ENCODE measurements at places on chromosomes 2 and 18.

DNA sequence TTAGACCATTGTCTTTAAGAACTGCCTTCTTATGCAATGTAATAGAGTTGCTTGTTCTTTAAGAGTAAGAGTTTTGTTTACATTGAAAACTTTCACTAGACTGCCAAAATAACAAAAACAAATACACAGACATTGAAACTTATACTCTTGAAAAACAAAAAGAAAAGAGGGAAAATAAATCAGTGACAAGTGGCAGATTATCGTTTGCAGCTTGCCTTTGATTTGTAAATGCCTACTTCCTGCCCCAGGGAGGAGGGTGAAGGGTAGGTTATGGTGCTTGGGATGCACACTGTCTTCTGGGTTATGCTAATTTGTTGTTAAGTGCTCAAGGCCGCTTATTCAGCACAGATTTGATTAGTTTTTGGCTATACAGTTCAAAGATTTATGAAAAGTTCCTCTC is 198.7 kb downstream of the TGIF1 start:
- DNase-seq, result no peak

GRCh38 chr2:31302940-31303563 is 69.1 kb downstream of the EHD3 start:
- no peak for DNase-seq

DNA sequence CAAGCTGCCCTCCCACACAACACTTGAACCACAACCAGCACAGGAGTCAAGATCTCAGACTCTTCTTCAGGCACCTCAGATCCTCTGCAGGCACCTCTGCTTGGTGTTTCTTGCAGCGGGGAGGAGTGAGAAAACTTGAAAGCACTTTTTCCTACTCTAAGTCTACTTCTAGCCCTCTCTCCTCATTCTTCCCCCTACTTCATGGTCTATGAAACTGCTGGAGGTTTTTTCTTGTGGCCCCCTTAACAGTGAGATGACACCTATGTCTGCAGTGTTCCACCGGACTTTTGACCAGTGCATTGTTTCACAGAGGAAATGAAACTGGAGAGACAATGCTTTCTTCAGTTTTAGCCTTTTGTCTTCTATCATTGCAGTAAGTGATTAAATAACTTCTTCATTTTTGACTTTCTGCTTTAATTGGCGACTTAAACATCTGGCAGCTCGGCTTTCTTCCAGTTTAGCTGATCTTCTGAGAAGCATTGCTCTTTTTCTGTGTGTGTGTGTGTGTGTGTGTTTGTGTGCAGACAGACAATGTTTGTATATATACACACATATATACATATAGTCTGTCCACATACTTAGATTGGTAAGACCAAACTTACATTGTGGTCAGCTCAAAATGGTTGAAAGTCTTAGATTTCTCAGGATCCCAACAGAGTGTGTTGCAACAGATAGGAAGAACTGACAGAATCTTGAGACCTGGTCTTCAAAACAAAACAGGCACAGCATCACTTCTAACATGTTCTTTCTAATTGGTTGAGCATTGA is 1474.0 kb upstream of the TMEFF2 start:
- no peak for DNase-seq

DNA sequence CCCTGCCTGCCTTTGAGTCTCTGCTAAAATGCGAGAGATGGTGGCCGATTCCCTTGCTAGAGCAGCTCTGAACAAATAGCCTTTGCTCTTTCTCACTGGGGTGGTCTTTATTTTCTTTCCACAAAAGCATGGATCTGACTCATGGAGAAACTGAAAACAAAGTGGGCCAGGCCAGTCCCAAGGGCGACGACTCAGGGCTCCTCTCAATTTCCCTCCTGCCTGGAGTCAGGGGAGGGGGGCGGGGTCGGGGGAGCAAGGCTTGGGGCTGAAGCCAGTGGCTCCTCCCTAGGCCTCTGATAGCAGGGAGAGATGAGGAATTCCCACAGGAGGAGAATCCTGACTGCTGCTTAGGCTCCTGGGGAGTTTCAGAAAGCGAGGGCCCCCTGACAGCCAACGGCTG is 17.1 kb upstream of the IL1R2 start:
- no peak for DNase-seq

GRCh38 chr2:139992711-139993345 is 1212.6 kb upstream of the NXPH2 start:
- no peak for DNase-seq

DNA sequence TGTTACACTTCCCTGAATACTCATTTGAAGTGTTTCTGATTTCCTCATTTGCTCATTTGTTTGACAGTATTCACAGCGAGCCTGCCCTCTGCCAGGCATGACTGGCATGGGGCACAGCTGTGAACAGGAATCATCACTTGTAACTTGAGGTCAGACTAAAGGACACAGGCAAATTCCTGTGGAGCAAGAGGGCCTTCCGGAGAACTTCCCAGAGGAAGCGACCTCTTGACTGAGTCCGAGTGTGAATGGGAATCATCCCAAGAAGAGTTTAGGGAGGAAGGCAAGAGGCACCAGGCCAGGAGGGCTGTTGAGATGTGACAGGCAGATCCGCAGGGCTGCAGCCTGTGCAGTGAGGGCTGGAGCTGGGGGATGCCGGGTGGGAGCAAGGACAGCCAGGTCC is 45.4 kb downstream of the LIMS1 start:
- DNase-seq, result no peak

DNA sequence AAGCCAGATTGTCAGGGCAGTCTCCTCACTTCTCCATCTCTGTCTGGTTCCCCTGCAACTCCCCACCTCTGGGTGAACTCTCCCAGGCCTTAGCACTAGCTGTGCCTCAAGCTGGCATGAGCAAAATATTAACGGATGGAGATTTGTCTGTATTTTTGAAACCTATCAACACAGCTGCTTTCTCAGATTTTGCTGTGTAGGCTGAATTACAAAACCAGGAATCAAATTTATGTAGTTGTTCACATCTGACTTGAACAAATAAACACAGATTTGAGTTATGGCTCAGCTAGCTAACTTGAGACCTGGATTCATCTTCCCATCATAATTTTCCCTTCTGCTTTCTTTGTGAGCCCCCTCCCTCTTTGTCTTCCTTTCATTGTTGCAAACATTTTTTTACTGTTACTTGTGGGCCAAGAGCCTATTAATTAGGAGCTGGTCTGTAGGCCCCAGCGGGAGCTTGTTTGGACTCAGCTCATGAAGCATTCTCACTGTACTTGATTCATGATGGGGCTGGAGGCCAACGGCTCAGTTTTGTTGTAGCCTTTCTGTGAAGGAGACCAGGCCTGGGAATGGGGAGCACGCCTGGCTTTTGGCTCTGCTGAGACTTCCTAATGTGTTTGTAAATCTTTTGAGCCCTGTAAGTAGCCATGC is 164.1 kb upstream of the GATA6 start:
- no peak for DNase-seq

- DNase-seq, result no peak
Observed at GRCh38 chr2:169664978-169665930, 29.0 kb downstream of the CFAP210 start.

DNA sequence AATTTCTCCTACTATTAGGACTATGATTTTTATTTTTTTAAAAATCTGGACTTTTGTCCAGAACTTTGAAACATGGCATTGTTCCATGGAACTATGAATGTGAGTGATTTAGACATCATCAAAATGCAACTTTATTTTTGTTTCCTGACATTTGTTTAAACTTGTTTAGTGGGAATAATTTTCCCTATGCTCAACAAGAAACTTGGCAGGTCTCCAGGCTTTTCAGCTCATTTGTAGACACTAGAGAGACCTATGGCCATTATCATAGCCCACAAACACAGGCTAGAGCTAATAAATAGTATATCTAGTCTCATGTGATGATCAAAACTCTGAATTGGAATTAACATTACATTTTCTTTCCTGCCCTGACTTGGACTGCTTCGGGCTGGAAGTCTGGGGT is 145.1 kb upstream of the CELF4 start:
- DNase-seq, result no peak

- DNase-seq, result peak; percentile 92
Observed at GRCh38 chr2:37083873-37084794, at the start of the genes GPATCH11 and HEATR5B. Gene GPATCH11 (plus strand): TSS chr2:37084518. CDS start chr2:37088382, 3,864 bp downstream. Gene HEATR5B (minus strand): TSS chr2:37084372. CDS start chr2:37083414, 958 bp downstream.

DNA sequence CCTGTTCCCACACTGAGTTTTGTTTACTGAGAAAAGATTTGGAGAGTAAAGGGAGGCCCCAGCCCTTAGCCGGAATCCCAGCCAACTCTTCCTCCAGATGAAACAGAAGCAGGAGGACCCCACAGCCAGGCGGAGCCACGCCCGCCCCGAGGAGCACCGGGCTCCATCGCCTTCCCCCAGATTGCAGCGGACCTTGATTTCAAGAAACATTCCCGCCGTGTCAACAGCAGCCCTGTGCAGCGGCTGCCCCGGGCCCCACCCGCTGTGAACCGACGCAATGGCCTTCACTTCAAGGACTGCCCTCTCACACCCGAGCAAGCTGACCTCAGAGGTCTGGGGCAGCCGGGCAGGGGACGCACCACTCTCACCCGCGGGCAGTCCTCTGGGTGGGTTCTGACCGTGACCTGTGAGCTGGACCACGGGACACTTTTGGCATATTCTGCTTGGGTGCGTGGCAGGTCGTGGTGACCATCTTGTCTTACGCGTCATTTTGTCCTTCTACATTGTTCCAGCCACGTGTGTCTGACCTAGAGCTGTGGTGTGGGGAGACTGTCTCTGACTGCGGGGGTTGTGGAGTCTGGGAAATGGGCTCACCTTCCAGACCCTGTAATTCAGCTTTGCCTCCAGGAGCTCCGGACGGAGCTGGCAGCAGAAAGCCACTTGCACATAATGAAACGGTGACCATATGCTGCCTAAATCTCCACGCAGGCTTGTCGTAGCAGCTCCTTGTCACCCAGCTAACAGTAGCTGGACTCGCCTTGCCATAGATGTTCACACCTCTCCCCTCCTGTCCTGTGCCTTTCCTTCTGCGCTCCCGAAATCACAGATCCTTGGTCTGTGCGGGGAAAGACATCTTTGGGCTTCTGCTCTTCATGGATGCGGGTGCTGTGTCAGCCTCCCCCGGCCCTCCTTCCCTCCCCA is 32.0 kb upstream of the INHBB start:
- DNase-seq, result no peak

- DNase-seq, result no peak
Observed at GRCh38 chr2:101330253-101330933, 21.9 kb upstream of the RNF149 start.

DNA sequence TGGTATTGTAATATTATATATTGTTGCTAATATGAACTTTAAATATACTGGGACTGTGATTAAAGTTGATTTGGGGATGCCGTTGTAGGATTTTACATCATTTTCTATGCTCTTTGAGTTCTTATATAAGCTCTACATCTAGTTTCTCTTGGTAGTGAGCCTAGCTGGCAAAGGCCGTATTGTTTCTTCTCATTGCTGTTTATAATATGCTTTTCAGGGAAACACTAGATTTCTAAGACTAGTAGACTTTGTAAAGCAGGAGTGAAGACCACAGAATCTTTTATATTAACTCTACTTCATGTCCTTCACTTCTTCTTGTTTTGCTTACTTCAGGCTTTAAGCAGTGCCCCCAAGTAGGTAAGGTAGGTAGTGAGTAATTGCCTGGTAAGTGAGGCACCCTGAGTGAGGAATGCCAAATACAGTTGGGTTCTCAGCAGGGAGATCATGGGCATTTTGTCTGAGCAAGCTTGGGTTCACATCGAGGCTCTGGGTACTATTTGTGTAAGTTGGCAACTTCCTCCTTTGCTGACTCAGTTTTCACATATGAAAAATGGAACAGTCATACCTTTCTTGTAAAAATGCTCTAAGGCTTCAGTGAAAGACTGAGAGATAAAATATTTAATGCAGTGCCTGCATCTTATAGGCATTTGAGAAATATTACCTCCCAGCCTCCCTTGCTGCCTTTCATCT is 96.4 kb downstream of the RNF144A start:
- DNase-seq, result no peak

DNA sequence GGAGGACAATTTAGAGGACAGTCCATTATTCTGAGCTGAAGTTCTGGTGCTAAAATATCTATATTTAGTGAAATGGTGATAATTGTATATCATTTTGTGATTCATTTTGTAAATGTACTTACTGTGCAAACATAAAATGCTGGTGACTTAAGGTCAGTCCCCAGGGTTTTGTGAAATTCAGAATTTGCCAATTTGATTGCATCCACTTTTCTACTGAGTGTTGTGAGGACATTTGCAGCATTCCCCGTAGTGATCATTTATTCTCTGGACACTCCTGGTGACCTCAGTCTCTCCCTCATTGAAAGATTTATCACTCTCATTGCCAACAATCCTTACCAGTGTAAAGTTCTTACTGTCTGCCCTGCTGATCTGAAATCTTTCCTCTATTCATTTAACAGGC is 98.2 kb downstream of the SOCS6 start:
- DNase-seq, result peak; percentile 18

DNA sequence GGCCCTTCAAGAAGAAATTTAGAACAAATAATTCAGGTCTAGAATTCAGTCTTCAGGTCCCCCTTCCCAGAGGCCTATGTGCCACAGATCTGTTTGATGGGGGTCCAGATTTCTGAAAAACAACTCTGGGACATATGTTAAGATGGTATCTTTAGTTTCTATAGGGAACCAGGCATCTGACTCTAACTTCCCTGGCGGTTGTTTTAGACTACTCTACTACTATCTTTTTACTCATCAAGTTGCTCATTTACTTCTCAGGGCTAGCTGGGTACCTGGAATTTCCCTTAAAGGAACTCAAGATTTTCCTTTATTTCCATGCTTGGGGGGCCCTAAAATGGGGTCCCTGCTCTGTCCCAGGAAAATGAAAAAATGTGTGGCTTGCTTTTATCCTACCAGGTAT is 114.7 kb upstream of the RAB6C start:
- DNase-seq, result no peak

GRCh38 chr2:111204706-111205105 is 84.0 kb downstream of the BCL2L11 start:
- no peak for DNase-seq

GRCh38 chr2:159175182-159175581 is 111.3 kb downstream of the WDSUB1 start:
- DNase-seq, result no peak

- no peak for DNase-seq
Observed at GRCh38 chr2:9769171-9770005, 73.9 kb upstream of the TAF1B start.

DNA sequence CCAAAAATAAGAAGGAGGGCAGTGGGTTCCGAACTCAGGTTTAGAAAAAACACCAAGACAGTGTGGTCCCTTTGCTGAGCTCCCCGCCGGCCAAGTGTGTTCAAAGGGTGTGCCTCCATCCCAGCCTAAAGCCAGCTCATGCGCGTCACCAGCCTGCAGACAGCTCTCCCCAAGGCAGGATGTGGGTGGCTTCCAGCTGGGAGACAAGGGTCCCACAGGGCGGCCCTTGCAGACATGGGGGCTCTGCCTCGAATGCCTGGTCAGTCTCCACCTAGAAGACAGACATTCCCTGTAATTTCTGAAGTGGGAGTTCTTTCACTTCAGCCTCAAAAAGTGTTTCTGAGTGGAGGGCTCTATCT is 135.8 kb upstream of the GPC1 start:
- DNase-seq, result no peak

Measured in NCI-H2081 treated with DMSO at 0.1 percent for 48 hours (cell line).